Activated CD8-positive, alpha-beta memory T cell treated with anti-CD3 and anti-CD28 coated beads for 1 hour (primary cell): ENCODE measurements at places on chromosomes 13 and 19.

DNA sequence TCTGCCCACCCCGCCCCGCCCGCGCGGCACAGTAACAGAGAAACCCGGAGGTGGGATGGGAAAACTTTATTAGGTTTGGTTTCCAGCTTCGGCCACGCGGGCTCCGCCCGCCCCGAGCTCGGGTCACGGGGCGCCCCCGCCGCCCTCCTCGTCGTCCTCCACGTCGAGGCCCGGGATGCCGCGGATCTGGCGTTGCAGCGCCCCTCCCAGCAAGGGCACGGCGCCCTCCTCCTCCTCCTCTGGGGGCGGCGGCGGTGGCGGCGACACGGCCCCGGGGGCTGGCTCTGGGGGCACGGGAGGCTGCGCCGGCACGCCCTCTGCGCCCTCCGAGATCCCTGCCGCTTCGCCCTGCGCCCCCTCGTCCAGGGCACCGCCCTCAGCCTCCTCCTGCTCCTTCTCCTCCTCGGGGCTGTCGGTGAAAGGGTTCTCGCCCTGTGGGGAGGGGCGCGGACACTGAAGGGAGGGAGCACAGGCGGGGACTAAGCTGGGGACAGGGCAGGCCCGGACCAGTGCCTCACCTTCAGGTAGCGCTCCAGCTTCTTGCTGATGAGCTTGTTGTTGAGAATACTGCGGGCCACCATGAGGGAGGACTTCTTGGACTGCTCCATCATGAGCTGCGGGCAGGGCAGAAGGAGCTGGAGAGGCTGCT, 536 bp upstream of the AKAP8 start:
- no peak for DNase-seq

DNA sequence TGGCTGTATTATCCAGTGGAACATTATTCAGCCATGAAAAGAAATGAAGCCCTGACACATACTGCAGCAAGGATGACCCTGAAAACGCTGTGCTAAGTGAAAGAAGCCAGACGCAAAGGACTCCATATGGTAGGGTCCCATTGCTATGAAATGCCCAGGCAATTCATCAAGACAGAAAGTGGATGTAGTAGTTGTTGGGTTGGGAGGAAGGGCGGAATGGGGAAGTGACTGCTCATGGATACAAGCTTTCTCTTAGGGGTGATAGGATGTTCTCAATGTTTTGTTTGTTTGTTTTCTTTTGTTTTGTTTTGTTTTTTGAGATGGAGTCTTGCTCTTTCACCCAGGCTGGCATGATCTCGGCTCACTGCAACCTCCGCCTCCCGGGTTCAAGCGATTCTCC, 11.1 kb upstream of the CEACAM16 start:
- no peak for DNase-seq

GRCh38 chr13:87172166-87172835, 498.9 kb upstream of the SLITRK5 start:
- no peak for DNase-seq

DNA sequence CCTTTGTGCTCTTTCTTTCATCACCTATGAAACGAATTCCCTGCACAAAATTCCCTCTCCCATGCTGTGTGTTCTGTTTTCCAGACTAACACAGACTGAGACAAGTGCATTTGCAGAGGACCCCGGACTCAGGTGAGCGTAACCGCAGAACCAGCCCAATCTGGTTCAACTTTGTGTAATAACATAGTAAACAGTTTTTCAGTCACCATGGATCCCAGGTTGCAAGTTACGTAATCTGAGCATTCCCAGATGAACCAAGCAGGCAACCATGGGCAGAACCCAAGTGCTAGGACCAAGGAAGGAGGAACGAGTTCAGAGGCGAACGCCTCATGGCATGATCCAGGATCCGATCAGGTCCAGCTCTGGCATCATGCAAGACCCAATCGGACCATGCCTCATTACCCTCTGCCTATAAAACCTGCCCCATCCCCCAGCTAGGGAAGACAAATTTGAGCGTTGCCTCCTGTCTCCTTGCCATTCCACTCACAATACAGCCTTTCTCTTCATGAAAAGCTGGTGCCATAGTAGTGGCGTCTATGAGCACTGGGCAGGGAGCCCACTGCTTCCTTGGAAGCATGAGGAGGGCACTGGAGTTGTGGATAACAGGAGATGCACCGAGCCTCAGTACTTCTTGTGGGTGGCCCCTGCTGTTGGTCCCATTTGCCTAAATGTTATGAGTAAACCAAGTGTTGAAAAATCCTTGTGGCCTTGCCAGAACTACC, 107.6 kb downstream of the ABCC4 start:
- DNase-seq = no peak

DNA sequence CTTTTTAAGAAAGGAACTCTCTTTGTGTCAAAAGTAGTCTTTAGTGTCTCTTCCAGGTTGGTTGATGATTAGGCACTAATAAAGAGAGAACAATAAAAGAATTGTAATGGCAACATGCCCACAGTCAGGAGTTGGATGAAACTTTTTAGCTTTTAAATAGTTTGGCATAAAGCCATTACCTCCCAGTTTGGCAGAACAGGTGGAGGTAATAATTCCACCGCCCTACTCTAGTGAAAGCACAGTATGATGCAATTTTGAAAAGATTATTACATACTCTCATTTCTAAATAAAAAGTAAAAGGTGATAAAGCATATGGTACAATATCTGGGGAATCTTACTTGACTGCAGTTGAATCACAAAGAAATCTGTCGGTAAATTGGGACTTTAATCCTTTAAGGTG, 497.6 kb downstream of the SUCLA2 start:
- DNase-seq = no peak

DNA sequence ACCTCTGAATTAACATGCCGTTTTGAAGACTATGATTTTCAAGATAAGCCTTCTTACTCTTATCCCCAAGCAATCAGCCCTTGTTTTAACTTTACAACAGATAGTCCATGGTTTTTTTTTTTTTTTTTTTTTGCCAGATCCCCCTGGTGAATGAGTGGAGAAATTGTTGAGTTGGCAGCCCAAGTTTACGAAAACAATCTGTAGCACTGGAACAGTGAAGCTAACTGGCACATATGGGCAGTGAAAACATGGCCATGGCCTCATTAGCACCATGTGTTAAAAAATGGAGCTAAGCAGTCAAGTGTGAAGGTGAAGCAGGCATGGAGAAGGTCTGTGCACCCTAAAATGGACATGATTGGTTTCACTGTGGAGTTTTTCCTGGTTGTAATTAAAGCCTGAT, 812.1 kb upstream of the MIR17HG start:
- no peak for DNase-seq

GRCh38 chr13:98315466-98315865, 138.4 kb upstream of the RNF113B start:
- DNase-seq = no peak

GRCh38 chr13:34011552-34012085, 193.7 kb downstream of the RFC3 start:
- DNase-seq = no peak

DNA sequence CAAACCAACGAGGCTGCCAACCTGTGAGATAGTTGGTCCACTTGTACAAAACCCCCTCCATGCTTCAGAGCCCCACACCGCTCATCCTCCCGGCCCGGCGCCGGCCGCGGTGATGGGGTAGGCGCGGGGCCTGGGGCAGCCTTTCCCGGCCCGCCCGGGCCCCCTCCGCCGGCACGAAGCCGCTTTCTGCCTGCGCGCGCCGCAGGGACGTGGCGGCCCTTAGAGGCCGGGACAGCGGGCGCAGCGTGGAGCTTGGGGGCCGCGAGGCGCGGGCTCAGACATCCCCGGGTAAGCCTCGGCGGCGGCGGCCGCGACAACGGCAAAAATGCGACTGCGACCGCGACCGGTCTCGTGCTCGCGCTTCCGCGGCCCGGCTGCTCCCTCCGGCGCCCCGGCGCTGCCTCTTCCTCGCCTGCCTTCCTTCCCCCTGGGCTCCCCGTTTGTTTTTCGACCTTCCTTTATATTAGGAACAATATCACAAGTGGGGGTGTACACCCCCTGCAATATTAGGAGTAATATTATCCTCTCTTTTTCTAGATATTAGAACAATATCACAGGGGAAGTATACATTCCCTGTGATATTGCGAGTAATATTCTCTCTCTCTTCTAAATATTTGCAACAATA, 53.9 kb upstream of the CEACAM21 start:
- peak; percentile 29 for DNase-seq

- no peak for DNase-seq
These were observed 17.9 kb upstream of the OR10H5 start for GRCh38 chr19:15769586-15769985.

DNA sequence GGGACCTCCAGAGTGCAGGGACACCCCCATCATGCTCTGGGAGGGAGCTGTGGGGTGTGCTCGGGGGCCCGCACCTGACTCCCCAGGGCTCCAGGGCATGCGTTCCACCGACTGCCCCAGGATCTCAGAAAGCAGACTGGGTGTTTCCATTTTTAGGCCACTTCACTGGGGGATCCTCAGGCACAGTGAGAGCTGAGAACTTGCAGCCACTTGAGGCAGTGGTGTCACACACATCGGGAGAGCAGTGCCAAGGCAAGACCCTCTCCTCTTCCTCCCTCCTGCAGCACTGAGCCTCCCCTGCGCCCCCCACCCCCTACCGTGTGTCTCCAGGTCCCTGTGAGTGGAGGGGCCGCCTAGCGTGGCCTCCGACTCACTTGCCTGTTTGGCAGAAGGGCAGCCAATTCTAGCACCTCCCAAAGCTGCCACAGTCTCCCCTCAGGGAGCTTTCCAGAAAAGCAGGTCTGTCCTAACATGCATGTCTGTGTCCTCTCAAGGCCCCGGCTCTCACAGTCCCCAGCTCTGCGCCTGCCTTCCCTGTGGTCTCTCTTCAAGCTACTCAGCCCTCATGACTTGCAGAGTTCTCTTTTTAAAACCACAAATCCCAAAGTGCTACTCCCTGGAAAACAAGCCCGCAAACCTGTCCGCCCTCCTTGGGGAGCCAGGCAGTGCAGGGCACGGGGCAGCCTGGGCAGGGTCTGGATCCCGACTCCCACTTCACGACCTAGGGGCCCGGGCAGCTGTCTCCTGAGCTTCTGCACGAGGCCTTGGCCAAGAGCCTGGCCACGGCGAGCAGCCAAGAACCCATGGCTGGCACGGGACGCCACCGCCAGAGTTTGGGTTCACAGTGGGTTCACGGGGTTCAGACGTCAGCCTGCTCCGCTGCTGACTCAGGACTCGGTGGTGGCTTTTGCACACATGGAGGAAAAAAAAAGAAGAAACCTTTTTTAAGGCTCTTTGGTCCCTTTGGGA, 94.1 kb downstream of the STK24 start:
- no peak for DNase-seq
